NCI-H345 (cell line): ENCODE measurements at places on chromosomes 1 and 21.
A peak's percentile ranks its signal among the peaks of the same experiment; 100 is the strongest.

DNA sequence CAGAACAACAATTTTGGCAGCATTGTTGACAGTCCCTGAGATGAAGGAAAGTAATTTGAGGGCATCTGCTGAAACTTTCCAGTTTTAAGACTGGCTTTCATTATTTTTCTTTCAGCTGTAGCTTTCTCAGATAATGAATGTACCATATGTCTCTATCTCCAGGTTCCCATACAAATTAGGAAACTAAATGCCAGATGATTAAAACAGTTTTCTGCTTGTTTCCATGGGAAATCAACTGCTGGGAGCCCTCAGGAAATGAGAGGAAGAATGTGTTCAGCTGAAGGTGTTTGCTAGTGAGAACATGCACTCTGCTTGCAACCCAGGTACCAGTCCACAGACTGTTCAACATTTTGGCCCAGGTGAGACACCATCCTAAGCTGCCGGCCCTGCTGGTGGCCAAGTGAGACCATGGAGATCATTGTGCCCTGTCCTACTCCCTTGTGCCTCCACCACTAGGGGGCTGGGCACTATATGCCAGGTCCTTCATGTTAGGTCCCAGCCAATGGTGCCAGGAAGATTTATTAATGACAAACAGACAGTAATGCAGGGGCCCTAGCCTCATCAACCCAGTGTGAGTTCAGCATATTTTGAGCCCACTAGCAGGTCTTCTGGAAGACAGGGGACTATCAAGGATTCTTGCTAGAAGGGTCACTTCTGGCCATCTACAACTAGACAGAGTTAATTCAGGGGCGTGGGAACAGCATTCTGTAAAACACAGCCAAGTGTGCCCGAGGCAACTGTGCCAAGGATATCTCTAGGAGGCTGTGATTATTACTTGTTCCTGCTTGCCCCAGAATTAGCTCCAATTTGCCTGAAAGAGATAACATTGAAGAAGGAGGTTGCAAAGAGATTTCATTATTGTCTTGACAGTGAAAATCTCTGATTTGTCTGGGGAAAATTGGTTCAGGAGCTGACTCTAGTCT, 17.0 kb upstream of the LRRC8C start:
- DNase-seq: peak; percentile 5

GRCh38 chr1:156213644-156213966, 798 bp downstream of the PMF1 start:
- no peak for DNase-seq

GRCh38 chr1:112704934-112705627, 1.8 kb downstream of the RHOC start:
- peak; percentile 15 for DNase-seq

- DNase-seq: no peak
Measured at GRCh38 chr1:175508320-175509110, 234.9 kb downstream of the TNR start.

- no peak for DNase-seq
Measured at GRCh38 chr1:113855630-113856400, 15.7 kb downstream of the PTPN22 start.

DNA sequence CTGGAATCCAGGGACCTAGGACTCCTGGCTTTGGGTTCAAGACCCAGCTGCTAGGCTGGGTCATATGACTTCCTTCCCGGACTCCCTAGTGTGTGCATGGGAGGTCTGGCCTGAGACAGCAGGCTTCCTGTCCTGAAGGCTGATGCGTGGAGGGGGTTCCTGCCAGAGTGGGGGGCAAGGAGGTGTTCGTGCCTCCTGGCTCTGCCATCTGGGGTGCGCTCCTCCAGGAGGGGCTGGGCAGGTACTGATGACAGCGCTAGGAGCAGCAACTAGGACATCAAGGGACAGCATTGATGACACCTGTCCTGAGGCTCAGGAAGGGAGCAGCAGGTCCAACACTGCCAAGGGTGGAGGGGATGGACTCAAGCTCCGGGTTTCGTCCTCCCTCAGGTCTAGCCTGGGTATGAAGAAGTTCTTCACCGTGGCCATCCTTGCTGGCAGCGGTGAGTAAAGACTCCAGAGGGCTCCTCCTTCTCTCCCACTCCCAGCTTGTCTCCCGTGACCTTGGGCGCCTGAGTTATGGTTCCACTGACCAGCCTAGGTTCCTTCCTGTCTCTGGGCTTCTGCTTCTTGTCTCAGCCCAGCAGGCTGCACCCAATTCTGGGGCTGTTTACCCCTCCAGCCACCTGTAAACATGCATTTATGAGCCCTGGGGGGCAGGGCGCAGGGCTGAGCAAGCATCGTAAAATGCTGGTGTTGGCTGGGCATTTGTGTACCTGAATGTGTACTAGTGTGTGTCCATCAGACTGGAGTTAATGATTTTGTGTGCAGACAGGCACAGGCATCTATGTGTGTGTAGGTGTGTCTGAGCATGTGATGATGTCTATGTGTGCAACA, 871 bp downstream of the PLA2G2F start:
- DNase-seq: no peak
